ENCODE measurements at places on chromosomes 2 and 18. TPM values are rescaled to one million over a fixed set of nuclear protein-coding genes. Genes with fewer than 3 reads are reported as not detected.

The CAPG gene
- 28.4 TPM for total RNA-seq

The SP100 gene
- total RNA-seq: 140 TPM

The LINC00305 gene
- total RNA-seq: not detected

The VPS54 gene
- total RNA-seq: 22.8 TPM

The CCDC68 gene
- 5.9 TPM for total RNA-seq

The AOX1 gene
- 96.4 TPM for total RNA-seq

The INPP1 gene
- total RNA-seq: 10.2 TPM

The ADNP2 gene
- 18.0 TPM for total RNA-seq

The PASK gene
- 7.7 TPM for total RNA-seq

The BUB1 gene
- 49.5 TPM for total RNA-seq

The FMNL2 gene
- total RNA-seq: 17.6 TPM

The MALL gene
- total RNA-seq: 6.7 TPM

The IL36B gene
- not detected for total RNA-seq

The SNTG2 gene
- 1.3 TPM for total RNA-seq

The CCL20 gene
- total RNA-seq: 57.5 TPM

The BOK gene
- total RNA-seq: 20.1 TPM

The PRKCE gene
- total RNA-seq: 8.2 TPM

The ITGB6 gene
- 0.19 TPM for total RNA-seq

The ANKZF1 gene
- 23.0 TPM for total RNA-seq

The C2orf68 gene
- total RNA-seq: 11.3 TPM

The NXPH2 gene
- 0.28 TPM for total RNA-seq

The ASXL3 gene
- total RNA-seq: 1.1 TPM

The CYP26B1 gene
- 0.19 TPM for total RNA-seq

The SP140 gene
- total RNA-seq: not detected

The C2orf78 gene
- not detected for total RNA-seq

The KATNAL2 gene
- 0.96 TPM for total RNA-seq

The DSG4 gene
- not detected for total RNA-seq

The COL4A3 gene
- 11.0 TPM for total RNA-seq

The TNS1 gene
- 273 TPM for total RNA-seq

The SLC40A1 gene
- total RNA-seq: 5.9 TPM

The MYL12B gene
- total RNA-seq: 423 TPM

The EMILIN1 gene
- 137 TPM for total RNA-seq

The FBLN7 gene
- total RNA-seq: 7.6 TPM

The DHRS9 gene
- 0.19 TPM for total RNA-seq

The BCL11A gene
- total RNA-seq: 0.19 TPM

The PDE11A gene
- total RNA-seq: under 0.01 TPM

The TRABD2A gene
- total RNA-seq: 2.5 TPM

The ESCO1 gene
- 18.0 TPM for total RNA-seq

The MZT2A gene
- 64.0 TPM for total RNA-seq
